ENCODE measurements at places on chromosomes 4 and X.

DNA sequence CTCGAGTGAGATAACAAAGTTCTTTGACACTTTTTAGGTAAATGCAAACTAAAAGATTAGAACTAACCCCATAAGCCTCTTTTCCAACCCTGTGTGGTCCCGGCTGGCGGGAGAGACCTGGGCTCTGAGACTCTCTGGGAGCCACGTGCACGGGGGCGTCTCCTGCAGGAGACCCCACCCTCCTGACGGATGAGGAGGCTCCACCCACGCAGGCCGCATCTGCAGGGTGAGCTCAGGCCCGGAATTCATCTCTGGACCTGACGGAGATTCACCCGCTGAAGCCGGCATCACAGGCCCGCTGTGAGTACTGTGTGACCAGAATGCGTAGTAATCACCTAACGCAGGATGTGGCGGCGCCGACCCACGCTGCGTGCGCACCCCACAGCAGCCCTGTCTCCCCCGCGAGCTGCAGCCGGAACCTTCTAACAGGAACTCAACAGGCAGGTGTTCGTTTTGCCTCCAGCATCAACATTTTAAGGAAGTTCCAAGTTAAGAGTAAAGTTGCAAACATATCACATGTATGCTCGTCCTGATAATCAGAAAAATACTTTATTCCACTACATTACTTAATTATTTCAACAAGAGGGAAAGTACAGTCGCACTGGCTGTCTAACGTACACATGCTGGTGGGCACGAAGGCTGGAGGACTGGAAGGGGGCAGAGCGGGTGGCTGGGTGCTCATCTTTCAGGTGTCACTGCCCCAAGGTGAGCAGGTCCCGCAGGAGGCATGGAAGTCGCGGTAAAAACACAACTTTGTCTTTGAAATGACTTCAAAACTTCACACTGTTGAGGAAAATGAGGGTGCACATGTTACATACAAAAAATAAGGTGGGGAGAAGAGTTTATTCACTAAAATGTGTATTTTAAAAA is 44.5 kb downstream of the FGFRL1 start:
- DNase-seq: no peak

- DNase-seq: no peak
These were observed 188.8 kb downstream of the RCHY1 start for GRCh38 chr4:75325318-75325979.

DNA sequence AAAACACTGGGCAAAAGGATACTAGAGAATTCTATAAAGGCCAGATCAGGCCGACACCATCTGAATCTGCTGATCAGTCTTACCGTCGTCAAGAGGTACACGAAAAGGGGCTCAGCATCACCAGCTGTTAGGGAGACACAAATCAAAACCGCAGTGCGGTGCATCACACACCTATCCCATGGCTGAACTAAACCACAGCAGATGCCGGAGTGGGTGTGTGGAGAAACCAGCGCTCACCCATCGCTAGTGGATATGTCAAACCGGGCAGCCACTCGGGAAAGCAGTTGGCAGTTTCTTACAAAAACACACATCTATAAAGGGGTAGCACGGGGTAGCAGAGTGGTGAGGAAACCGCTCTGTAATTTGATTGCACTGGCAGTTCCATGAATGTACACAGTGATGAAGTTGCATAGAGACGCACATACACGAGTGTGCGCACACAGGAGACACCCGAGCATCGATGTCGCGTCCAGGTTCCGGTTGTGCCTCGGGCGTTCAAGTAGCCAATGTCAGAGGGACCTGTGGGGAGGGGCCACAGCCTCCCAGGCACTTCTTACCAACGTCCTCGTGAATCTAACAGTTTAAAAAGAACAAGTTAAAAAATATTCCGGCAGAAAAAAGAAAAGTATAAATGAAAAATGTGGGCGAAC is 23.1 kb upstream of the CCNQ start:
- DNase-seq: no peak

GRCh38 chrX:323721-324628 is 5.4 kb upstream of the GTPBP6 start:
- peak; percentile 65 for DNase-seq

GRCh38 chr4:42018451-42018850 is 28.1 kb downstream of the SLC30A9 start:
- DNase-seq: no peak

DNA sequence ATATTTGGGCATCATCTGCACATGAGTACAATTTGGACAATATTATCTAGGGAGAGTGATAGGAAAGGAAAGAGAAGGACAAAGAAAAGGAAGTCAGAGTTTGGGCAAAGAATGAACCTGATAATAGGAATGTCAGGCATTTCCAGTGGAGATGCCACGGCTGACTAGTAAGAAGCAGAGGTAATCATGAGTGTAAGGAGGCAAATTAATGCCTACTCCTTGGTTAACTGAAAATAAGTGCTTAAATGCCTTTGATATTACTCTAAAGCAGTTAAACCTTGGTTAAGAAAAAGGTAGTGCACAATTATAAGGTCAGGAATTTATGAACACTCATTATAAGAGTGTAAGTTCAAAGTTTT is 99.2 kb upstream of the DDIT4L start:
- no peak for DNase-seq
